ENCODE measurements at places on chromosomes 7 and 10. TPM values are rescaled to one million over a fixed set of nuclear protein-coding genes. Genes with fewer than 3 reads are reported as not detected.

The CCSER2 gene
- 38.7 TPM for total RNA-seq

The NRCAM gene
- 6.2 TPM for total RNA-seq

DNA sequence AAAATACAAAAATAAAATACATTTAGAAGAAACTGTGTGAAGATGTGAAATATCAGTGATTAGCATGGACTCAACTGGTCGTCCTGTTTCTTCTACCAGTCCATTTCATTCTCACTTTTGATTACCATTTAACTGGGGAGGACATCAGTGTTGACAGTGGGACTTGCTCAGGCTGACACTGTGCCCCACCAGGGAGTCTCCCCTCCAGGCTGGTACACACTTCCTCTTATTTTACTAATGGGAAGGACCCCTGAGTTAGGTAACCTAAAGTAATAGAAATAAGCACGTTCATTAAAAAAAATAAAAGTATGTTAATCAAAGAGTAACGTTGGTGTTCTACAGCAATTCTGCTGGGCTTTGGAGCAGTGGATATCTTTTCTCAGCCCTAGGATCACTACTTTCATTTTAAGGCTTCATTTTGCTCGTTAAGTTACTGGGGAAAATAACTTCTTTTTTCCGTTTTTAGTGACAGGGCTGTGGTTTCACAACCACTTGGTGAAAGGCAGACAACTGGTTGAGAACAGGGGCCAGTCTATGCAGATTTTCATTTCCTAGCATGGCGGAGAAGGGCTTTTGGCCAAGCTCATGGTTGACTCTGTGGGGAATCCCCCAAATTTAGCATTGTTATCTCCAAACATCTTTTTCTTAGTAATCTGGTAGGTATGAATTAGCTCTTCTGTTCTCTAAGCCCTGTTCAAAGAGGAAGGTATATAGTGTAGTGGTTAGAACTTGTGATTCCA lies 2.1 kb downstream of the SNX10 start:
- DNase-seq: no peak

GRCh38 chr10:69684020-69684980 lies 54.3 kb downstream of the FAM241B start:
- no peak for DNase-seq

DNA sequence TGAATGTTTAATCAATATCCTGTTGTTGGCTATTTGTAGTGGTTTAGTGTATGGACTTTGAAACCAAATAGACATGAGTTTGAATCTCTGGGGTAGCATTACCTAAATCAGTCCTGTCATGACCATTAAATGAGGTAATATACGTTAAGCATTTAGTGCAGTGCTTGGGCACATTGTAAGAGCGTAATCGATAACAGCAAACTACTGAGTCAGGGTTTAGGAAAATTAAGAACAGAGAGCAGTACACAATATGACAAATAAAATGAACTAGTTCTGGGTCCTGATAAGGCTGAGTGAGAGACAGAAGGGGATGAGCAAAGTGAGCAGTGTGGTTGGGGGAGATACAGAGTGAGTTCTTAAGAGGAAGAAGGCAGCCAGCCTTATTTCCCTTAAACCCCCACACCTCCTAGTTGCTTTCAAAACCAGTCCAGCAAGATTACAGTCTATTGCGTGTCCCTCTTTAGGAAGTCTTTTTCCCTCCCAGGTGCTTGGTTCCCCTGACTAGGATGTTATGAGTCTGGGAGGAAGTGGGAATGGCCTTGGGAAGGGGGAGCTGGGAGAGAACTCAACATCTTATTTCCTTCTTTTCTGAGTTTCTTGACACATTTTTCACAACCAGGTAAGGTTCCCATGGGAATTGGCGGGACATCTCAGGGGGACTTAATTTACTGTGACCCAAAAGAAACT lies 171.0 kb downstream of the SND1 start:
- no peak for DNase-seq

DNA sequence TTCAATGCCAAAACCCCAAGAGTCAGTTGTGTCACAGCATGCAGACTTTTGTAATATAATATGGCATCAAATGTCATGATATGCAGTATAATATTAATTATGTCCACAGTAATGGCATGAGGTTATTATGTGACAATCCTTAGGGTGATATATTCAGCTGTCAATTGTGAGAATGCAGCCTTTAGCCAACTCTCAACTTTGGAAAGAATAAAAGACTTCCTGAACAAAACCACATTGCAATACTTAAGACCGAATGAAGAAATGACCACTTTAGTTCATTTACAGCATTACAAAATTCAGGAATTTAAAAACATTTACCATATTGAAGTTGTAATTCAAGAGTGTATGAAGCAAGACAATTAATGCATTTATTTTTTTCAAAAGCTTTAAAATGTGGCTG lies 45.4 kb downstream of the CPVL start:
- no peak for DNase-seq

DNA sequence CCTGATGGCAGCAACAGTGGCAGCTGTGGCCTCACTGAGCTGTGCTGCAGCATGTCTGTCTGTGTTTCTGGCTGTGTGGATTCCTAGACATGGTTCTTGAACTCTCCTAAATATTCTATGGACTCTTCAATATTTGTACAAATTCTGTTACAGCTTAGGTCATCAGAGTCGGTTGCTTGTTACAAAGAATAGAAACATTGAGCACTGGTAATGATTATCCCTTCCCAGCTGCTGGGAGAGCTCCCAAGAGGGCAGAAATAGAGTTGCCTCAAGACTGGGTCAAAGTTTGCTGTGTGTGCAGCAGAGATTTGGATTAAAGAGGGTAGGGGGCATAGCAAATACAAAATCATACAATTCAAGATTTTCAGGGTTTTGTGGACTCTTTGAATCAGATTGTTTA lies 337.1 kb upstream of the AKR1E2 start:
- DNase-seq: no peak

DNA sequence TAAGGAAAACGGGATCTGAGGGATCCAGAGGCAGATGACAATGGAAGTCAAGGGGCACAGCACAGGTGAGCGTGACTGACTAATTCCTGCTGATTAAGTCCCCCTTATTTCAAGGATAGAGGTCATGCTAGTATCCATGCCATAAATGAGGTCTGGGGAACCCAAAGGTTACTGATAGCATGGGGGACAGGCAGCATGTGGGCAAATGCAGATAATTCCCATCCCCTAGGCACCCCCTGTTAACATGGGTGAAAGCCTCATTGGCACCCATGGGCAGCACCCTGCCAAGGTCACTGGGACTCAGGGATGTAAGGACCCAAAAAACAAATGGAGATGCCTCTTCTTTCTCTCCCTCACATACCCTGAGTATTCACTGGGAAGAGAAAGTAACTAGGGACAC lies 139.7 kb downstream of the WDR11 start:
- DNase-seq: no peak

All from mesothelial cell of epicardium (in vitro differentiated cells).